Endothelial cell of umbilical vein (primary cell): ENCODE measurements at places on chromosomes 13 and 19. TPM values are rescaled to one million over a fixed set of nuclear protein-coding genes. Genes with fewer than 3 reads are reported as not detected.

Gene CDC37
- 275 and 300 TPM in 2 replicates for total RNA-seq

Gene LGALS14
- not detected in 2 replicates for total RNA-seq

Gene MAG
- not detected in 2 replicates for total RNA-seq

Gene HDGFL2
- total RNA-seq = 79.6 and 89.9 TPM in 2 replicates

Gene OR7C1
- not detected in 2 replicates for total RNA-seq

GRCh38 chr13:106468207-106468606, 67.3 kb downstream of the EFNB2 start:
- DNase-seq = no peak

DNA sequence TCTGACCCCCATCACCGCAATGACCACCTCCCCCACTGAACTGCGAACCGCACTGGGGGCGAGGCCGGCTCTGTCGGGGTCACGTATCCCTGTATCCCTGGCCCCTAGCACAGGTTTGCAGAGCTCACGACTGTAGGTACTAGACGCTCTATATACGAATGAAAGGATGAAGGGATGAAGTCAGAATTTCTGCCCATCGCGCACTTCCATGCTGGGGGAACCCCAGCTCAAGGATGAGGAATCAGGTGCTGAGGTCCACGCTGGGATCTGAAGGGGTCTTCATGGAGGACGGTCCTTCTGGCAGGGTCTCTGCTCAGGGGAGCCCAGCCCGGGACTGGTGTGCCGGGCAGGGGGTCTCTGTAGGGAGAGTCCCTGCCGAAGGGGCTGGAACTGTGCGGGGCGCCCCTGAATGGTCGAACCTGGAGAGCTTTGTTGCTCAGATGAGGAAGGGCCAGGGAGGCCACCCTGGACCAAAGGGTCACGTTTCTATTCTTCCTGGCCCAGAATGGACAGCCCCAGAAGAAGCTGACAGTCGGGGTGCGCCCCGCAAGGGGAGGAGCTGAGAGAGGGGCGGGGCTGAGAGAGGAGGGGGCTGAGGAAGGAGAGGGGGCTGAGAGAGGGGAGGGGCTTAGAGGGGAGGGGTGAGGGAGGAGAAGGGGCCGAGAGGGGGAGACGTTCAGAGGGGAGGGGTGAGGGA, 37.9 kb upstream of the SEMA6B start:
- DNase-seq = peak; percentile 41

DNA sequence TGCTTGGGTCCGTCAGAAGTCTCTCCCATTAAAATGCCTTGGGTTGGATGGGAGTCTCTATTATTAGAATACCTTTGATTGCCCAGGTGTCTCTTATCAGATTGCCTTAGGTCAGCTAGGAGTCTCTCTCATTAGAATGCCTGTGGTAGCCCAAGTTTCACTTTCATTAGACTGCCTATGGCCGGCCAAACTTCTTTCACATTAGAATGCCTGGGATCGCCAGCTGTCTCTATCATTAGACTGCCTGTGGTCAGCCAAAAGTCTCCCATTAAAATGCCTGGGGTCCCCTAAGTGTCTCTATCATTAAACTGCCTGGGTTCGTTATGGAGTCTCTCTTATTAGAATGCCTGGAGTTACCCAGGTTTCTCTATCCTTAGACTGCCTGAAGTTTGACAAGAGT, 1476.7 kb downstream of the UQCRFS1 start:
- no peak for DNase-seq

DNA sequence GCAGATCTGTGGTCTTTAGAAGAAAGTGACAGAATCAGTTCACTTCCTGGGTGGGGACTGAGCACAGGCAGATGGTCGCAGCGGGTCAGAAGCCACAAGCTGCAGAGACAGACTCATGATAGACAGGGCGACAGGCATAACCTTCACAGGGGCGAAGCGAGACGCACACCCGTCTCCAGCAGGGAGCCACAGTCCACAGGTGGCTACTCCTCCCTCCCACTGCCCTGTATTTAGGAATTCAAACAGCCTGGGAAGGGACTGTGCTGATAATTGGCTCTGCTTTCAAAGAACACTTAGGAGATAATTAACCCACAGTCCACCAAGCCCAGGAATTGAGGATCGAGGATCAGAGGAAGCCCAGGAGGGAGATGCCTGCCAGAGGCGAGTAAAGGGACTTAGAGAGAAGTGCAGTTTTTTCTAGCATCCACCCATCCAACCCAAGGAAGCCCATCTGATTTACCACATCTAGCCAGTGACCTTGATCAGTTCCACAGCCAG, 23.2 kb downstream of the RFX2 start:
- no peak for DNase-seq

GRCh38 chr19:29928831-29929230, 13.2 kb upstream of the URI1 start:
- no peak for DNase-seq

DNA sequence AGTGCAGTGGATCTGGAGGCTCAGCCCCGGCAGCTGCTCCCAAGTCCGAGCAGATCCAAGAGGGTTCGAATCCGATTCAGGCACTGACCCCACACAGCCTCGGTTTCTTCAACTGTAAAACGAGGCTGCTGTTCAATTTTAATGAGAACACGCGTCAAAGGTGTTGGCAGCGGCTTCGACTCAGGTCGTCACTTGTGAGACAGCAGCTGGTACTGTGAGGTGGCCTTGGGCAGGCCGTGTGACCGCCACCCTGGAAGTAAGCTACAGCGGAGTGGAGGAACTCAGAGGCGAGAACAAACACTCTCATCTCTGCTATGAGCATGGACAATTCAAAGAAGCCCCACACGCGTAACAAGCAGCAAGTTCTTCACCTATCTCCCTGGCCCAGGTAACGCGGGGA, 9.7 kb downstream of the MAP2K2 start:
- DNase-seq = no peak

GRCh38 chr19:39765091-39766076, 13.3 kb upstream of the LEUTX start:
- DNase-seq = peak; percentile 43

DNA sequence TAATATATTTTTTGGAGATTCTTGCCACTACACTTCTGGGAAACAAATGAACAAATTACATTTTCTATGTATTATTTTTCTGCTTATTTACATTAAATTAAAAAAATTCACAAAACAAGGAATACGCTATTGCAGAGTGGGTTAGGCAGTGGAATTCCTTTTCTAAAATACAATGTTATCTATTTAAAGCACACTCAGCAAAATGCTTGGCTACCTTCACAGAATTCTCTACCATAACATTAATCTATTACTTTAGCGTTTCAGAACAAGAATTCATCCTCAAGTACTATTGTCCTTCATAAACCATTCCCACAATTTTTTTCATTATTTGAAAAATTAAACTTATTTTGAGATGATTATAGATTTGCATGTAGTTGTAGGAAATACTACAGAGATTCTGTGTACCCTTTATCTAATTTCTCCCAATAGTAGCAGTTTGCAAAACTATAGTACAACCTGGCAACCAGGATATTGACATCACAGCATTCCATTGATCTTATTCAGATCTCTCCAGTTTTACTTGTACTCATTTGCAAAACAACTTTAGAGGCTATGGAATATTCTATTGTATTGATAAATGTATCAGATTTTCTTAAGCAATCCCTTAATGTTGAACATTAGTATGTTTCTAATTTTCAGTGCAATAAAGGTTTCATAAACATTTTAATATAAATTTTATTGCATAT, 120.9 kb downstream of the DLEU7 start:
- DNase-seq = no peak

GRCh38 chr13:99746637-99747402, 224.7 kb downstream of the ZIC5 start:
- no peak for DNase-seq

GRCh38 chr19:7979011-7979410, 26.4 kb downstream of the ELAVL1 start:
- DNase-seq = no peak

DNA sequence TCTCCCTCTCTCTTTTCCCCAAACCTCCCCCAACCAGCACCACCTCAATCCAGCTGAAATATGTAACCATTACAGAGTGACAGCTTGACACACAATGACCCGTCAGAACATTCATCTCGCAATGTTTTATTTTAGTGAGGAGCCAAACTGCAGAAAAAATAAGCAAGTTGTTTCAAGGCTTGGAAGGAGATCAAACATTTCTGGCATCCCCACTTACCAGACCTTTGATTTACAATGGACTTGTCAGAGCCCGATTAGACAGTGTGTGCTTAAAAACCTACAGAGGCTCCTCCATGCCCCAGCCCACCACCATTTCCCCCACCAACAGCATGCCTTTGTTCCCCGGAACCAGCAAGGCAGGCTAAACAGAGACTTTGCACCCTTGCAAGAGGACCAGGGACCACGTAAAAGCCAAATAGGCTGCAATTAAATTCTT, 382.8 kb upstream of the ZNF507 start:
- no peak for DNase-seq

DNA sequence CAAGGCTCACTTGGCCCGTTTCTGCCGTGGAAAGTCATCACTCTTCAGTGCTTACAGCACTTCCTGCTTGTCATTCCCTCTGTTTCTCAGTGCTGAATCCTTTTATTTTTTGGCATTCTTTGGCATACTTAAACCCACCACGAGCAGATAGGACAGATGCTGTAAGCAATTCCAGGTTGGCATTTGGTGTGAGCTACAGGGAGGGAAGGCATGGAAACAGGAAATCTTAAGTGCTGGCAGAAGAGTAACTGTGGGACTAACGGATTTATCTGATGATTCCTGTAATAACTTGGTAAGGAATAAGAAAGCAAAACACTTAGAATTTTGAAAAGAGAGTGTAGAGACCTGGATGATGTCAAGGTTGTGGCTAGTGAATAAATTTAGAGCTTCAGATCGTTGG, 273.4 kb downstream of the GPC6 start:
- no peak for DNase-seq

- peak; percentile 63 for DNase-seq
These were observed 922 bp downstream of the EBPL start for GRCh38 chr13:49690133-49690994.

DNA sequence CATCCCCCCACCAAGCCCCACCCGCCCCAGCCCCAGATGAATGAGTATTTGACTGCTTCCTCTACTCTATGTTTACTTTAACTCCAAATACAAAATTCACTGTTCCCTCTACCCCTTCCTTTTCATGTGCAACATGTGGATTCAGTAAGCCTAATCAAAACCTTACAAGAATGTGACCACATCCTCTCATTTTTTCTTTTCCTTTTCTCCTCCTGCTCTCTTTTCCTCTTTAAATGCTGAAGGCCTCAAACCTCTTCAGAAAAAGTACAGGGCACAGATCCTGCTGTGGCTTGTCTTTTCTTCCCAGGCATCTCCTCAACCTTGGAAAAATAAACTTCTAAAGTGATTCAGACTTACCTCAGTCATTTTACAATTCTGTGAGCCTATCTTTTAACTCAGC, 119.0 kb downstream of the MYCBP2 start:
- DNase-seq = peak; percentile 31

GRCh38 chr13:23752111-23753001, 136.8 kb downstream of the MIPEP start:
- no peak for DNase-seq

DNA sequence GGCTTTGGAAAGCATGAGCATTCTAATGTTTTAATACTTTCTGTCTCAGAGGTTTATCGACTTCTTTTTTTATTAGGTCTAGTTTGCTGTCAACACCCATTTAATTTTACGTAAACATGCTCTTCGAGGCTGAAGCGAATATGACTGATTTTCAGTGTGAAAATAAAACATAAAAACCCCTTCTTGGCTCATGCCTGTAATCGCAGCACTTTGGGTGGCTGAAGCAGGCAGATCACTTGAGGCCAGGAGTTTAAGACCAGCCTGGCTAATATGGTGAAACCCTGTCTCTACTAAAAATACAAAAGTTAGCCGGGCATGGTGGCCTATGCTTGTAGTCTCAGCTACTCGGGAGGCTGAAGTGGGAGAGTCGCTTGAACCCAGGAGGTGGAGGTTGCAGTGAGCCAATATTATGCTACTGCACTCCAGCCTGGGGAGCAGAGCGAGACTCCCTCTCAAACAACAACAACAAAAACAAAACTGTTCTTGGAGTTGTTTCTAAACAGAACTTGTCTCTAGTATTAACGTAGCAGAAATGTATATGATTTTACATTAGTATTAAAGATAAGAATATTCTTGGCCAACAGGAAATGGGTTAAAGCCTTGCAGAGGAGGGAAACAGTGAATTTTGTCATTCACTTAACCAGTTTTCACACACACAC, 7.1 kb upstream of the IGFL3 start:
- DNase-seq = peak; percentile 32

GRCh38 chr13:46604226-46604990, 51.4 kb downstream of the LRCH1 start:
- no peak for DNase-seq

DNA sequence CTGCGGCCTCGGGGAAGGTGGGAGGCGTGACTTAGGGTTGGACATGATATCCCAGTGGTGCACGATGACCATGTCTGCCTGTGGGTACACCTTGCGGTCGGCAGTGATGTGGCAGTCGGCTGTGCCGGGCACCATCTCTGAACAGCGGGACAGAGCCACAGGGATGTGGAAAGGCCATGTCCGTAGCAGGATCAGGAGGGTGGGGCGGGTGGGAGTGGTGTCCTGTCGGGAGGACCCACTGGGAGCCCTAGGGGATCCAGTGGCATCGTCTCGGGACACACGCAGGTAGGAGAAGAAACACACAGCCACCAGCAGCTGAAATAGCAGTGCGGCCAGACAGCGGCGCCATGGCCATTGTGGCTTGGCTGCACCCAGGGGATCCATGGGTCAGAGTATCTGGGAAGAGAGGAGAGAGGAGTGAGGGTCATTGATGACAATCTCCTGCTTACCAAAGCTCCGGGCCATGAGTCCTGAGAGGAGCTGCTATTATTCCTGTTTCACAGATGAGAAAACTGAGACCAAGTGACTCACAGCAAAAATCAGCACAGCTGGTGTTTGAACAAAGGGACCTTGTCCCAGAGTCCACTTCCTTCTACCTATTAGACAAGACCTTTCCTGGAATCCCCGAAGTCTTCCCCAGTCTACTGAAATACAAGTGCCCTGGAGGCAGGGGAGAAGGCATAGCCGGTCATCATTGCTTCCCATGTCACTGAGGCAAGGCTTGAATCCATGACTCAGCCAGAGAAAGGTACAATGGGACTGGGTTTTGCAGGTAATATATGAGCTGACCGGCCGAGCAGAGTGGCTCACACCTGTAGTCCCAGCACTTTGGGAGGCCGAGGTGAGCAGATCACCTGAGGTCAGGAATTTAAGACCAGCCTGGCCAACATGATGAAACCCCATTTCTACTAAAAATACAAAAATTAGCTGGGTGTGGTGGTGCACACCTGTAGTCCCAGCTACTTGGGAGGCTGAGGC, 5.2 kb upstream of the FUT6 start:
- no peak for DNase-seq

- DNase-seq = peak; percentile 40
These were observed 3.8 kb downstream of the DOCK9 start for GRCh38 chr13:98974053-98974452.

DNA sequence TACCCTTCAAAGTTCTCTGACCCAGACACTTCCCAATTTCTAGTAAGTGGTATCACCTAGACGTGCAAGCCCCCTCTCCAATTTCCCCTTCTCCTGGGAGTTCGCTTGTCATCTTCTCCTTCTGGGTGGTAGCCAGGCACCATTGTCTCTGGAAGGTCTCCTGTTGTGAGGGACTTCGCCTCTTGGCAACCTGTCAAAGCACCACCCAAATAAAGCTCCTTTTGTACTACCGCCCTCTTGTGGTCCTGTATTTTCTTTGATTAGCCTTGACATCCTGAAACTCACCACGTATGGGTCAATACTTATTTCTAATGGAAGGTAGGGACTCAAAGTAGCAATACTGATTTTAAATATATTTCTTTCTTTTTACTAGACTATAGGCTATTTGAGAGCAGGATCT, 8.2 kb downstream of the GPC5 start:
- DNase-seq = peak; percentile 56

GRCh38 chr19:12965017-12965811, 4.2 kb upstream of the DAND5 start:
- DNase-seq = peak; percentile 74
